ENCODE measurements at places on chromosomes 5 and 9.

DNA sequence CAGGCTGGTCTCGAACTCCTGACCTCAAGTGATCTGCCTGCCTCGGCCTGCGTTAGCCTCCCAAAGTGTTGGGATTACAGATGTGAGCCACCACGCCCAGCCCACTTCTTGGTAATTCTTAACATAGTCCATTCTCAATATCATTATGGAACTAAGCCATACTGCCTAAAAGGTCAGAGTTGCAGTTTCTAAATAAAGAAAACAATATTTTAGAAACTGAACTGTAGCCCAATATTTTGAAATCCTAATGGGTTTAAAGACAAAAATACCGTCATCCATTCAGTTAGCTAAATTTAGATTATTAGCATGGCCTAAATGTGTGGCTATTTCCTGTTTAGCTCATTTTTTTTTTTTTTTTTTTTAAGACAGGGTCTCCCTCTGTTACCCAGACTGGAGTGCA, 99.5 kb downstream of the USP20 start:
- no peak for DNase-seq

DNA sequence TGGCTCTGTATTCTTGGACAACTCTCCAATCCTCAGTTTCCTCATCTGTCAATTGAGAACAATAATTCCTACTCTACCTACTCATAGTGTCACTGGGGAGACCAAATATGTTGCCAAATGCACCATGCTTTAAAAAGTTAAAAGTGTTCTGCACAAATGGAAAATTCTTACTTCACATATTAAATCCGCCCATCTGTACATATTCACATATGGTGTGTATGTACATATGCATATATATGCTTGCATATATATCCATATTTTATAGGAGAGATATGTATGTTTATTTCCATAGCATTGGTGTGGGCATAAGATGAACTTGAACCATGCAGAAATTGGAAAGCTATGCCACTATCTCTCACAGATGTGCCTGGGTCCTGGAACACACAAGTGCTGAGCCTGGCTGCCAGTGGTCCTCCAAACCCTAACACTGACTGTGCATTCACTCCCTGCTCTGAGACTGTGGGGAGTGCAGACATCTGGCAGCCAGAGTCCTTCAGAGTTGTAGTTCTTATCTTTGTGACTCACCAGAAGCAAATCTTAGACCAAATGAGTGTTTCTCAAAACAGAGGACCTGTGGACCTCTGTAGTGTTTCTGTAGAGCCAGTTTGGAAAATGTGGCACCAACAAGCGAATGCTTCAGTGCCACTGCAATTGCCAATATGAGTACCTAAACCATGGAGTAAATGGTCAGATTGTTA, 168.7 kb downstream of the GRIA1 start:
- DNase-seq, result peak; percentile 2

GRCh38 chr5:148029131-148029530, 34.6 kb upstream of the SPINK5 start:
- DNase-seq, result no peak

- no peak for DNase-seq
Observed at GRCh38 chr5:4230471-4230785, 634.8 kb downstream of the IRX1 start.

- no peak for DNase-seq
Observed at GRCh38 chr5:176365351-176366231, at the start of gene ARL10. TSS of gene ARL10 (plus strand) at chr5:176365487. CDS start at chr5:176365564, 77 bp downstream.
